Lung microvascular endothelial cell (primary cell): ENCODE measurements at places on chromosomes 6 and 20.

GRCh38 chr6:35427851-35428321 lies 24.3 kb upstream of the FANCE start:
- DNase-seq: no peak

GRCh38 chr20:34461779-34462087 lies 54.5 kb upstream of the DYNLRB1 start:
- DNase-seq: no peak

- DNase-seq: no peak
Observed at GRCh38 chr20:38945012-38945411, 17.1 kb upstream of the DHX35 start.

DNA sequence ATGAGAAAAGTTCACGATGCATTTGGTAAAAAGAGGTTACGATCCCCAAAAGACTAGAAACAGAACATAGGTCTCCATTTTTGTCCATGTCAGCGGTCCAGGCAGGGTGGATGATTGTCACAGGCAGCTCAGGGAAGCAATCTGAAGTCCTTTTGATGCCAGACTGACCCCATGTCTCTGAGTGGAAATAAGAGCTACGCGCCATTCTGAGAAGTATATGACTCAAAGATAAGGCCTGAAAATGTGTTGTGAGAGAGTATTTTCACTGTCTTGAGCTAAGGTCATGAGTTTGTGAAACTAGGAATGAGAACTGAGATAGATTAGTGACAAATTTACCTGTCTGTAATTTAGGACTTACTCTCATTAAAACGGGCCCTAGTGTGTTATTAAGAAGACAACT lies 69.5 kb downstream of the LYRM4 start:
- no peak for DNase-seq

GRCh38 chr20:44004306-44004915 lies 89.8 kb downstream of the TOX2 start:
- no peak for DNase-seq

DNA sequence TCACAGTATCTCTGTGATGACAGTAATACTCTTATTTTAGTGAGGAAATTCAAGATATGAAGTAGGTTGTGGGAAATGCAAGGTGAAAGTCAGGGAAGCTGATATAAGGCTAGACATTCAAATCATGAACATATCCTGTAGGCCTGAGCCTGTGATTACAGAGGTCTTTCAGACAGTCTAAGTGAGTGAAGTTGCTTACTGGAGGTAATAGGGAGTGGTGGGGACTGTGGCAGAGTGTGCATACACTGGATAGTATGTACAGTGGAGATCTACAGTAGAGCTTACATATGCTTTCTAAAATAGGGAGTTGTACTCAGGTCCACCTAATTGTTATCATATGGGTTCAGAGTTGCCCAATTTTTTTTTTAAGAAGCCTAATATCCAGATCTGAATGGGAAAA lies 3.1 kb downstream of the DHX35 start:
- no peak for DNase-seq

DNA sequence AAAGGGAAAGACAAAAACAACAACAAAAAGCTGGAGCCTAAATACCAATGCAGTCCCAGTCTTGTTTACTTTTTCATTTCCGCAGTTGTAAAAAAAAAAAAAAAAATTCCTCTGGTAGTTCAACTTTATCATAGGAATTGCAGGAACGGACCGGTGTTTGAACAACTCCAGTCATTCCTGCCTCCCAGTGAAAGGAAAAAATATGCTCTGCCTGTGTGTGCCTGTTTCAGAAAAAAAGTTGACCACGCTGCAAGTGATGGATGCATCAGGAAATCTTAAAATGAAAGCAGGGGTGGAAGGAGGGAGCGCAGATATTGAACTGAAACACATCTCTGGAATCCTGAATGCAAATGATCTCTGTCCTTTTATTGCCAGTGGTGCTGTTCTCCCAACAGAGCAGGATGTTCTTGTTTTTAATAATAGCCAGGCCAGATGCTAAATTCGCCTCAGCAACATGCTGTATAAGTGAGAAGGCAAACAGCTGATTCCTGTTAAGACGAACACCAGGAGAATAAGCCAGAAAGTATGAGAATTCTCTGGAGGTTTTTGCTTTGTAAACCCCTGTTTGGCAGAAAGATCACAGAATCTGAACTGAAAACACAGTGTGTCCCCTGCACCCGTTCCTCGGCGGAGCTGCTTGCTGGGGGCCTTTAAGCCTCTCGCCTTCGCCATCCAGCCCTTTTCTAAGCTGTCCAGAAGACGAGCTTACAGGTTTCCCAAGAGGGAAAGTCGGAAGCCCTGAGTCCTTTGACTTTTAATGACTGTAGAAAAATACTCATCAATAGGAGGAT lies 178.4 kb upstream of the SUPT3H start:
- DNase-seq: peak; percentile 6

DNA sequence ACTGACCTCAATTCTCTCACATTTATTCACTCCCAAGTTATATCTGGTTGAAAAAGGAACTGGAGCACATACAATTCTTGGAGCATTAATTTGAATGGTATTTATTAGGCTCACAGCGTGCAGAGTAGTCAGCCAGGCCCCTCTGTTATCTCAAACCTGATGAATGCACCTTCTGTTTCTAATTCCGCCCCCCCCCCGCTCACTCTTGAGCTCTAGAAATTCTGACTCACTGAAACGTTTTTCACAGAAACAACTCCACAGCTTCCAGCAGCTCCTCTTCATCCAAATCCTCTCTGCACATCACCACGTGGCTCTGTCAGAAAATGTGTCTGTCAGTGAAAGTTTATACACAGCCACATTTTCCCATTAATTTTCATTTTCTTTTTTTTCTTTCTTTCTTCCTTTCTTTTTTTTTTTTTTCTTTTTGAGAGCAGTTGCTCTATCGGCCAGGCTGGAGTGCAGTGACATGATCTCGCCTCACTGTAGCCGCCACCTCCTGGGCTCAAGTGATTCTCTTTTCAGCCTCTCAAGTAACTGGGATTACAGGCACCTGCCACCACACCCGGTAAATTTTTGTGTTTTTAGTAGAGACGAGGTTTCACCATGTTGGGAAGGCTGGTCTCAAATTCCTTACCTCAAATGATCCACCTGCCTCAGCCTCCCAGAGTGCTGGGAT lies 109.4 kb downstream of the TBXT start:
- DNase-seq: no peak
